ENCODE measurements at places on chromosomes 13 and 19.

GRCh38 chr13:31351376-31351775 lies 151.6 kb downstream of the B3GLCT start:
- DNase-seq, result no peak

- DNase-seq, result no peak
Measured at GRCh38 chr19:5707576-5708575, 12.1 kb downstream of the LONP1 start.

- no peak for DNase-seq
Measured at GRCh38 chr19:49213791-49214190, 56.2 kb downstream of the TRPM4 start.

DNA sequence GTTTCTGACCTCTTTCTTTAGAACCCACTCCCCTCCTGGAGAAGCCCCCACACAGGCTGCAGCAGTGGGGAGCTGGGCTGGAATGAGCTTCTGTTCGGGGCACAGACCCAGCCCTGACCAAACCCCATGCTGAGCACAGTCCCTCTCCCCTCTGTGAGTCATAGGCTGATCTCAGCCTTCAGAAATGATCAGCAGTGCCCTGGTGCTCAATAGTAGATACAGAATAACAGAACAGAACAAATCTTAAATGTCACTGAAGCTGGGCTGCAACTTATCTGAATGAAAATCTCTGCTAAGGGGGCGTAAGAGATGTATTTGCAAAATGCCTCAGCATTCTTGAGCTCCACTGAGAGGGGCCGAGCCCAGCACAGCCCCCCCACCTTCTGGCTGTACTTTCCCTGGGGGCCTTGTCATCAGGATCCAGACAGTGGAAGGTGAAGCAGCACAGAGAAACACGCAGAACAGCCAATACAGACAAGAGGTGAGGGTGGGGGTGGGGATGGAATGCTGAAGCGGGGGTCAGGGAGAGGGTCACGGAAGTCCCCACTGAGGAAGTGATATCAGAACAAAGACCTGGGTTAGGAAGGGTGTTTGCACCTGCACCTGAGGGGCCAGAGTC lies 9.9 kb downstream of the ZNF665 start:
- no peak for DNase-seq

GRCh38 chr19:30673336-30673735 lies 301.2 kb downstream of the ZNF536 start:
- DNase-seq, result no peak

All from HepG2 (cell line).